Activated effector memory CD4-positive, alpha-beta T cell treated with anti-CD3 and anti-CD28 coated beads, Interleukin-2, amount 50 U/mL, for 16 hours (primary cell): ENCODE measurements at places on chromosomes 7 and 10.

DNA sequence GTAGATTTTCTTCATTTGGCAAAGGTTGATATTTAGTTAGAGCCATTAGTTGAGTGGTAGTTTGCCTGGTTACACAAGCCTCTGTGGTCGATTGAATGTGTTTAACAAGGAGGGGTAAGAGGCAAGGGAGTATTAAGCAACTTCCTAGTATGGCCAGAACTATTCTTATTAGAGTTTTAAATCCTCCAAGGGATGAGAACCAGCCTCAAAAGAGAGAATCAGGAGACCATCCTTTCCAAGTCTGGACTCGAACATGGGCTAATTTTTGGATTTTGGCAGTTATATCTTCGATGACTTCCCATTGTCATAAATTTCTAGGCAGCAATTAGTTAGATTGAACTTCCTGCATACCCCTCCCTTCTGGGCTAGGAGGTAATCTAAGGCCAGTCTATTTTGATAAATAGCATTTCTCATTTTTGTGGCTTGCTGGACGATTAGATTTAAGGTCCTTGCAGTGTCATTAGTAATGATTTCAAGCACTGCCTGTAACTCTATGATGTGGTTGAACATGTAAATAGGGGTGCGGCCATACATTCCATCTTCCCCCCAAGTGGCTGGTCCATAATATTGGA, 219.5 kb upstream of the KCND2 start:
- DNase-seq, result no peak

- DNase-seq, result no peak
Measured at GRCh38 chr10:96236090-96236478, 35.3 kb downstream of the BLNK start.

DNA sequence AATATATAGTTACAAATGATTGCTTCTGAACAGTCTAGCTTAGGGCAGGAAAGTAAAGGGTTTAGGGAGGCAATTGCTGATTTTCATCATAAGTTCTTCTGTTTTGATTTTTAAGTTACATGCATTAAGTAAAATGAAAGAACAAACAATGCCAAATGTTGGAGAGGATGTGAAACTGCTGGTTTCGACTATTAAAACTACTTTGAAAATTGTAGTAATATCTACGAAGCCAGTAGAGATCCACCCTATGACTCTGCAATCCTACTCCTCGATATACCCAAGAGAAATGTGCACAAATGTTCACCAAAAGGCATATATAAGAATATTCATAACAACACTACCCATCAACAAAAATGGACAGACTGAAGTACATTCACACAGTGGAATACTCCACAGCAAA, 24.3 kb downstream of the PDZD8 start:
- DNase-seq, result no peak

- DNase-seq, result no peak
Measured at GRCh38 chr10:23445591-23445990, 6.7 kb downstream of the OTUD1 start.

- DNase-seq, result no peak
Measured at GRCh38 chr10:28295336-28295735, 7.5 kb downstream of the MPP7 start.
